Mammary epithelial cell (primary cell): ENCODE measurements at places on chromosomes 3 and 15.
A peak's percentile ranks its signal among the peaks of the same experiment; 100 is the strongest.

GRCh38 chr3:116386168-116386567 is 59.1 kb downstream of the LSAMP start:
- DNase-seq = no peak

GRCh38 chr15:76979996-76980520 is 14.9 kb upstream of the PSTPIP1 start:
- DNase-seq = no peak

DNA sequence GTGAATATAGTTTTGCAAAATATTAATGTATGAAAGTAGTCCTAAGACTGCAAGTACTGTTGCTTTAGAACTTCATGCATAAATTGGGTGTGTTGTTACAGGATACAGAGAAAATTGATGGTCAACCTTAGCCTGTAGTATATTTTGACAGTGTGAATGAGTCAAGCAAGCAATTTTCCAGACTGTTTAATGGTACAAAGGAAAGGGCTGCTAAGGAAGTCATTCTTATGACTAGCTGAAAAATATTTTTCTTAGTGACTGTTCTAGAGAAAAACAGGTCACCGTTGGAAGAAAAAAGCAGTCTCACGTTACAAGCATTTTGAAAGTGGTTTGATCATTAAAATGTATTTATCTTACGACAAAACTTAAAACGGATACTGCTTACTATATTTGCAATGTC is 49.2 kb downstream of the MBNL1 start:
- no peak for DNase-seq

DNA sequence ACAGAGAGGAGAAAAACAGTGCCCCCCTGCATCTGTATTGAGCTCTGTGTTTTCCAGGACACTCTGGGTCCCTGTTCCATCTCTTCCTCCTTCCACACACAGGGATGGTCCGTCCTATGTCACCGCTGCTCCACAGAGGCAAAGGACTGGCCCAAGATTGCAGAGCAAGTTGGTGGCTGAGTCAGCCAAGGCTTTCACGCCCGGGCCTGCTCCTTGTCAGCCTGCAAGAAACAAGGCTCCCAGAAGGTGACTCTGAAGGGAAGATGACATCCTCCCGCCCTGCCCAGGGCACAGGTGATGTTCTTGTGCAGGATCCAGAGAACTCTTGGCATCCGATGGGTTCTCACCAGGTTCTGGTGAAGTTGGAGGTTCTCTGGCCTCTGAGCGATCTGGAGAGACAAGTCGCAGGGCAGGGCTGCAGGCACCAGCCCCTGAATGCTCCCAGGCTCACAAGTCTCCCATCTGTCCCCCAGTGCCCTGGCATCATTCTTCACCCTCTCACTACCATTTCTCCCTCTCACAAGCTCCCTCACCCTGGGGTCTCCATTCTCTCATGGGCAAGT is 138.6 kb downstream of the MEGF11 start:
- no peak for DNase-seq

DNA sequence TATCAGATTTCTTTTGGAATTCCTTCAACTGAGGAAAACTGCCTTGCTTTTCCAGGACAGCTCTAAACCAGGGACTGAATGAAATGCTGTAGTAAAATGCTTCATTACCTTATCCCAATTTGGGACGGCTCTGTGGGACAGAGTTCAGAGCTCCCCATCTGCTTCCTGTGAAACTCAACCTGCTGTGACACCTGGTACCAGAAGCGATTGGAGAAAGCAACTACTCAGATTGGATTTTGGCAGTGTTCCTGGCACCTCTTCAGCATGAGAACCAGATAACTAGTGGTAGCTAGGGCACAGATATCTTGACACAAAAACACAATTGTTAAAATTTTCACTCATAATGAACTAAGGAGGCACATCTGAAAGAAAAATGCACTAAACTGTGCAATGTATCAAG is 539.1 kb downstream of the SI start:
- DNase-seq = no peak

DNA sequence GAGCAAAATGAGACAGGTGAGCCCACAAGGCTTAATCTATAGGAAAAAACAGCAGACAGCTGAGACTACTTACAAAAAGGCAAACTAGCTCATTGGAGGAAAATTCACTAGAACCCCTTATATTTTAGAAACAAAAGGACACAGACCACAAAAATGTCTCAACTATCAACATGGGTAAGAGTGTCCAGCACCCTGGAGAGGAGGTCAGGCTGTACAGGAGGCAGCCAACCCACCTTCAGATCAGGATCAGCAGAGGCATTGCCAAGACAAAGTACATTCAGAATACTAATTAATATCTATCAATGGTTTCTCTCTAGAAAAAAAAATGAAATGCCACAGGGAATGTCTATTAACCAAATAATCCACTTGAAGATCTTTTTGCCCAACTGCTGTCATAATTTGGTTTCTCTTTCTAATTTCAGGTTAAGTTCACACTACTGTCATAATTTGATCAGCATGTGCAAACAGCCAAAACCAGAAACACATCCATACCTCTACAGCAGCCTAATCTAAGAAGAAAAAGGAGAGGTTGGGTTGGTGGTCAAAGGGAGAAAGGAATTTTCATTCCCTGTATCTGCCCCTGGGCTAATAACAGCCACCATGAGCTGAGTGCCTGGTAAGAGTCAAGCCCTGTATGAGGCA is 26.0 kb upstream of the THBS1 start:
- DNase-seq = no peak

DNA sequence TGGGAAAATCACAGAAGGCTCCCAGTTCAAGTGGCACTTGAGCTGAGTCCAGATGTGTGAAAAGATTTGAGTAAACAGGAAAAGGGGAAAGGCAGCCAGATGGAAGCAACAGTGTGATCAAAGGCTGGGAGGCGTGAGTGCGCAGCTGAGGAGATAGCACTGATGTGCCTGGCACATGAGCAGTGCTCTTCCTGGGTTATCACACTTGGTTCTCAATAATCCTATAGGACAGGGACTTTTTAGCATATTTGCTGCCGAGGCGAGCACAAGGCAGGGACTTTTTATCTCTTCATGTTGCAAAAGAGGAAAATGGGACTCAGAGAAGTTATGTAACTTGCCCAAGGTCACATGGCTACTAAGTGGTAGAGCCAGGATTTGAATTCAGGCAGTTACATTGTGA is 39.6 kb downstream of the CORO2B start:
- DNase-seq = no peak

- no peak for DNase-seq
Measured at GRCh38 chr3:157351981-157352380, 84.7 kb upstream of the PTX3 start.

DNA sequence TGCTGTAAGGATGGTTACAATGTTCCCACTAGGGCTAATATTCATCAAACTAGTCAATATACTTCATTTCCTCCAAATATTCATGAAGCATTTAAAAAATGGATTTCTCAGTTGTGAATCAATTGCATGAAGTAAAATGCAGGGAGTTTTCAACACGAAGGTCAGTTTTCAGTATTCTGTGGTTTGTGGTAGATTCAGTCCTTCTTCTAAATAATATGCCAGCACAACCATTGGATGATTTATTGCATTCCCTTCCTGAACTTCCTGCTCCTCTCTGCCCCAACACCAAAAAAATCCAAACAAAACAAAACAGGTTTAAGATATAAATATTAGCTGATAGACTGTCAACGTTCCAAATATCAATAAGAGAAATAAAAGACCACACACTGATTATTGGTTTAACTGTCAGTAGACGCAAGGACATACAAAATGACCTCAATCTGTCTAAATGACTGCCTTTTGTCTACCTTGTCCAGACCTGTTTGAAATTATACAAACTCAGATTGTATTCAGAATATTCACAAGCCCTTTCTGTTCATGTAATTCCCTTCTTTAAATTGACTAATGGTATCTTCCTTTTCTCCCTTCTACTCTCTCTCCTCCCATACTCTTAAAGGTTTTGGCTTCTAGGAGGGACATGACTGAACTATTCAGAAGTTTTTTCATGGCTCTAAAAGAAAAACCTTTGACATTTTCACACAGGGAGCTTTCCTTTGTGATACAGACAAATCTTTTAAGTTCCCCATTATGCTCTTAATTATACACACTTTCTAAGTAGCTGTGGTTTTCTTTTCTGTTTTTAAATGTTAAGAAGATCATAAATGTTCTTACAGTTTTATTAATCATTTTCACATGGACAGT is 92.6 kb upstream of the STT3B start:
- DNase-seq = no peak

GRCh38 chr3:131630097-131630496 is 127.3 kb upstream of the MRPL3 start:
- DNase-seq = peak; percentile 57
